ENCODE measurements at places on chromosomes 7 and 10.

DNA sequence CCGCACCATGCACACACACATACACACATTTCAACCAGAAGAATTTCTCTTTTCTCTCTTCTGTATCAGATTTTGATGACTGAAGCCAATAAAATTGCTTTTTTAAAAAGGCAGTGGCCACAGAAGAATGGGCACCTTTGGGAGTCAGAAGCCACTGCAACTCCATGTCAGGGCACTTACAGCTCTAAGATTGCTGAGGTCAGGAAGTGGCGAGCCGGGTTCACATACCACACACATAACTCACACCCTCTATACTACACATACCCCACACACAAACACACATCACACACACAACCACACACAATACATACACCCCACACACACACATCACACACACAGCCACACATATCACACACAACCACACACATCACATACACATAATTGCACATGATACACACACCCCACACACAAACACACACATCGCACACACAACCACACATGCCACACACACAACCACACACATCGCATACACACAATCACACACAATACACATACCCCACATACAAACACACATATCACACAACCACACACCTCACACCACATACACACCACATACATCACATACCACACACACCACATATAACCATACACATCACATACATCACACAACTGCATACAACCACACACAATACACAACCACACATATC lies 31.2 kb downstream of the GPRIN2 start:
- no peak for DNase-seq

GRCh38 chr10:68553138-68553537 lies 7.0 kb upstream of the TET1 start:
- no peak for DNase-seq

GRCh38 chr10:22002591-22003176 lies 846 bp downstream of the DNAJC1 start:
- DNase-seq, result peak; percentile 33

DNA sequence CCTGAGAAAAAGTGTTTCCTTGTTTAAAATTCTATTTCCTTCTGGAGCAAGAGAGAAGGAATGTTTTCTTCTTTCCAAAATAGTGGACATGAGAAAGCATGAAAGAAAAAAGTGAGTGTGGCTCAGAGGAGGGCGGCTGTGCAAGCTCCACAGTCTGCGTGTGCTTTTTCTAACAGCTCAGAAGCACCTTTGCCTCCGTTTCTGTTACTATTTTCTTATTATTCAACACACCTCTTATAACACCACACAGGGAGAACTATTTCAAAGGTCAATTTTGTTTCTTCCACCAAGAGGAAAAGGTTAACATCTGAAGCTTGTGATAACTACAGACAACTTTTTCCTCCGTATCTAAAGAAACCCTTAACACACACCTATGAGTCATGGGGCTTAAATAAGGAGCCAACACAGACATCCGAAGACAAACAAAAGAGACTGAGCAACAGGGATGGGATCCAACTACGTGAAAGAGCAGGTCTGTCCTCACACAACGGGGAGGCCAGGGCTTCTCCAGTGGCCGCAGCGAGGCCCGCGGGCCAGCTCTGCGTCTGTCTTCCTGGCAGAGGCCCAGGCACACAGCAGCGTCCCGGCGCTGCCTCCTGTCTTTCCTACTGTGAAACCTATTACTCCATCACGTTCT lies 36.2 kb upstream of the NCAPG2 start:
- DNase-seq, result no peak

- DNase-seq, result no peak
Observed at GRCh38 chr10:11910102-11910501, 86.9 kb downstream of the PROSER2 start.

DNA sequence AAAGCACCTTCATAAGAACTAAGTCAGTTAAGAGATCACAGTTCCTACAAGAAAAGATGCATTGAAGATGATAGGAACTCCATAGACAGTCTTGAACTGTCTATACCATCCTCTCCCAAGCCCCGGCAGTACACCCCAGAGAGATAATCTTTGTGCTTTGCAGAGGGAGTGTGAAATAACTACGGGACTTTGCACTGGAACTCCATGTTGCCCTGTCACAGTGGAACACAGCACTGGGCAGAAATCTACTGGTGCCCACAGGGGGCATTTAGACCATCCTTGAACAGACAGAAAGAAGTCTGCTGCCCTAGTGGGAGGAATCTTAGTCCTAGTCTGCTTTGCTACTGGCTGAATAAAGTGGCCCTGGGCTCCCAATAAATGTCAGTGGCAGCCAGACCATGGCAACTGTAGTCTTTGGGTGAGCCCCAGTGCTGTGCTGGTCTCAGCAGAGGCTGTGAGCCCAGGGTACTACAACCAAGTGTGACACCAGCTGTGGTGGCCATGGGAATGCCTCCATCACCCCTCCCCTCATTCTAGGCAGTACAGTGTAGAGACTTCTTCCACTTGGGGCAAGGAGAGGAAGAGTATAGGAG lies 107.7 kb upstream of the TMEM168 start:
- DNase-seq, result no peak

DNA sequence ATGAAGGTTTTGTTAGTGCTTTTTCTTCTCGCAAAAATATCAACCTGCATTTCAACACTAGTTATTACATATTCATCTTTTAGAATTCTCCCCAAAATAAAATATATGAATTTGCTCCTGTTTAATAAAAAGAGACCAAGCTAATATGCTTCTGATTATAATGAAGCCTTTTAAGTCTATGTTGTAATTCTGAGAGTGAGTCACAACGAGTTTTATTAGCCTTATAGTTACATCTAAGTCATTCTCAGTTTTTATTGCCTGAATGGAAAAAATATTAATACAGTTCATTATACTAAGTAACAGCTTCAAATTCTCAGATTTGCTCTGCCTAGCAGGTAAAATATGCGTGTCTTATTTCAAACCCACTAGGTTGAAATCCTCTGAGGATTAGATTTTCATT lies 152.4 kb upstream of the CELF2 start:
- no peak for DNase-seq

- DNase-seq, result no peak
Observed at GRCh38 chr7:139328375-139328774, 12.8 kb upstream of the FMC1 start.

DNA sequence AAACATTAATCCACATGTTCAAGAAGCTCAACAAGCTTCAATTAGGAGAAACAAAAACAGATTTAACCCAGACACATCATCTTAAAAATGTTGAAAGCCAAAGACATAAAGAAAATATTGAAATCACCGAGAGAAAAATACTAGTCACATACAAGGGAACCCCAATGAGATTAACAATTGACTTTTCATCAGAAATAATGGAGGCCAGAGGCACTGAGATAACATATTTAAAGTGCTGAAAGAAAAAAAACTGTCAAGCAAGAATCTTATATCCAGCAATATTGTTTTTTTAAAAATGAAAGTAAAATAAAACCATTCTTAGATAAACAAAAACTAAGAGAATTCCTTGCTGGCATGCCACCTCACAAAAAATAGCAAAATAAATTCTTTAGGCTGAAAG lies 28.9 kb downstream of the AOC1 start:
- no peak for DNase-seq

DNA sequence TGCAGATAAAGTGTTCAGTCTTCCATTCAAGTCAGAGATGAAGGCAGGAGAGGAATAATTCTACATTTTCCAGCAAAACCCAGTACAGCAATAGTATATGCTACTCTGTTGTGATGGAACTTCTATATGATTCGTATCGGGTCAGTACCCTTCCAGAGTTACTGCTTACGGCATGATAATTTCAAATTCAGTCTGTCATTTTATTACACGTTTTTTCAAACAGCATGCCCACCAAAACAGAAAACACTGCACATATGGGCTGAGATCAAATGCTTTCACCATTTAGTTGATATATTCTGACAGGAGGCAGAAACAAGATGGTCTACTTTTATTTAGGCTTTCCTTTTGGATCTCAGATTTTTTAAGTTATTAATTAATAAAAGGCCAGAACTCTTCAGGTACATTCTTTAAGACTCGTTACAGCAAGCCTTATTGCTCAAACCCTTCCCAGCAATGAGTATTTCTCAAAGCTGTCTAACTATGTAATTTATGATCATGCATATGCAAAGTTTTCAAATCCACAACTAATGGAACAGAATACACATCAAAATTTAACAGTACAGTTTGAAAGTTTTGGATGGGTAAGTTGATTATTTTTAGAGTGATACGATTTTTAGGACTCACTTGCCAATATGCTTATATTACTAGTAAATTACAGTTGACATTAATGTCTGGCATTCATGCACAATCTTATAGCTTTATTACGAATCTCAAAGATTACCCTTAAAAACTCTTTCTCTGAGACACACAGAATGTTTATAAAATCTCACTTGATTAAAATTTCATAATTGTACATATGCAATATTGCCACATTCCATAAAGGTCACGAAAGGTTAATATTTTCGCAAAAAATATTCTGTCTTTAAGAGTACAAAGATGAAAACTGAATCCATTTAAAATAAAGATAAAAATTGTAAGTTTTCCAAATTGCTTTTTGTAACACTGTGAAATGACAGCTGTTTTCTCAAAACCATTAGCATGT lies 91.0 kb downstream of the ANK3 start:
- no peak for DNase-seq

DNA sequence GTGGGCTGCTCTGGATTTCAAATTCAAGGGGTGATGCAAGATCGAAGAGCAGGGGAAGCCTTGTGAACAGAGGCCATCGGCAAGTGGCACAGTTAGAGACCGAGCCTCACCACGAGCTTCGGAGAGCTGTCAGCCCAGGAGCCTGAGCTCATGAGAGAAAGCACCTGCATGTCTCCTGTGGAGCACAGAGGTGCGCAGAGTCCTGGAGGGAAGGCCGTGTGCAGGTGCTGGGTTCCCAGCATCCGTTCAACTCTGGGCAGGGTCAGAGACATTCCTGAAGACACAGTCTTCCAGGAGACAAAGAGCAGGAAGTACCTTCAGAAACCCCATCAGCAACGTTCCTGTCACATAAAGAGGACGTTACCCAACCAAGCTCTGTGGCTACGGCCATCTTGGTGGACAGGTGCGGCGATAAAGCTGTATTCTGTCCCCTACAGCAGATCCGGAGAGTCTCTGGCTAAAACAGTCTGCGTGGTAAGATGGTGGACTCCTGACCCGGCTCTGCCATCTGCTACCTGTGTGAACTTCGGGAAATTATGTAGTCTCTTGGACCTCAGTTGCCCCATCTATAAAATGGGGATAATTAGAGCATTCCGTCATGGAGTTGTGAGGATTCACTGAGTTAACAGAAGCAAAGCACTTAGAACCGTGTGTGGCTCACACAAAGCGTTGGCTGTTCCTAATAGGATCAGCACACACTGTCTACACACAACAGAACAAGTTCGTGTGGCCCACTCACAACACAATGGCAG lies 40.6 kb downstream of the NOD1 start:
- DNase-seq, result no peak

DNA sequence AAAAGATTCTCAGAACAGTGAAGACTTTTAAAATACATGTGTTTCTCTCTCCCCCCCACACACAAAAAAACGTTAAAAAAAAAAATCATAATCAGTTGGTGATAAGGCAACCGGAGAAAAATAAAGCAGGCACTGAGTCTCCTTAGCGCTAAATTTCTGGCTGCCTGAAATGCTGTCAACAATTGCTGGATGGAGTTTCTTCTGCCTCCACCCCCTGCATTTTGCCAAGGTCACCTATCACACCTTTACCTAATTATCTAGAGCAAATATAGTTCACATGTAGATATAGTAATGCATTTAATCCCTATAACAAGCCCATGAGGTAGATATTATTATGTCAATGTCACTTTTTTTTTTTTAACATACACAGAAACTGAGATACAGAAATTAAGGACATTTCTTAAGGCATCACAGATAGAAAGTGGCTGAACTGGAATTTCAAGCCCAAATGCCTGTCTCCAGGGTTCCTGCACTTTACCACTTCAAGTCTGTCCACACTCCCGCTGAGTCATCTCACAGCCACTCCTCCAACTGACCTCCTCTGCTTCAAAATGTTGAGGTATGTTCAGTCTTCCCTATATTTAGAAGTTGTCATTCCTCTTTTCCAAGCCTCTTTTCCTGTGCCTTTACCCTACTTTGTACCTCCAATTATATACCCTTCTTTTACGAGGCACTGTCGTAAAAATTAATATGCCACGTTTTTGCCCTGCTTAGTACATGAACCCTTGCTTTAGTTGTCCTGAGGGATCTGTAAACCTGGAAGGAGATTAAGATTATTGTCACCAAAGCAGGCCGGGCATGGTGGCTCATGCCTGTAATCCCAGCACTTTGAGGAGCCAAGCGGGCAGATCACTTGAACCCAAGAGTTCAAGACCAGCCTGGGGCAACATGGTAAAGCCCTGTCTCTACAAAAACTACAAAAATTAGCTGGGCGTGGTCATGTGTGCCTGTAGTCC lies 72.8 kb upstream of the MPP7 start:
- no peak for DNase-seq

GRCh38 chr7:221978-222715 lies 29.8 kb downstream of the FAM20C start:
- DNase-seq, result no peak

DNA sequence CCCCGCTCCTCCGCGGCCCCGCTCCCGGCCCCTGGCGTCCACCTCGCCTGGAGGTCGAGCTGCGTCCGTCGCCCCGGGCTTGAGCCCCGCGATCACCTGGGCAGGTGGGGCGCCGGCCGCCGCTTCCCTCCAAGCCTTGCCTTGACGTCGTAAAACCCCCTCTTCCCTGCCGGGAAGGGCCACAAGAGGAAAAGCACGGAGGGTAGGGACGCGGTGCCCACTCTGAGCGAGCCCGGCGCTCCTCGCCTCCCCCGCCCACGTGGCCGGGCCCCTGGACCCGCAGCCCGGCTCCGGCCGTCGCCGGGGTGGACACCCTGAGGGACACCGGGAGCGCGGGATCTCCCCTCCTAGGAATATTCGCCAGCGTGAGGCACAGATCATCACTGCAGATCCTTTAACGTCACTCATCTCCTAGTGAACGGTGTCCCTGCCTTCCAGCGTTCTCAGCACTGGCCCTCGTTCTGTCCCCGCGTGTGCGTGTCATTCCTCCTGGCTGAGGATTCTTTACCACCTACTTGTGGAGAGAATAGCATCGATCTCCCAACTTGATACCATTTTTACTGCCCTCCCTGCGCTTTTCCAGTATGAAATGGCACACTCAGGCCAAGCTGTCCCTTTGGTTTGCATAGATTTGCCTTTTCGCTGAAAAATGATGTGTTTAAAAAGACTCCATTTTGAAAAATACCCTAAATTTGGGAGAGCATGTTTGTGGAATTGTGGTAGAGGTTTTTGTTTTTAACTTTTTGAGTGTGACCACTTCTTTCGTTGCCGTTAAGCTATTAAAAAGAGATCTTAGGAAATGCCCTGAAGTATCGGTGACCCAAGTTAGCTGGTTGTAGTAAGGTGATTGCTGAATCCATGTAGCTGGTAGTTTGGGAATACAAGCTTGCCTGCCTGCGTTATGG lies 649 bp downstream of the ACTR3B start:
- DNase-seq, result no peak

All from GM20000 (cell line).